RPMI7951 (cell line): ENCODE measurements at places on chromosomes 2 and 18. TPM values are rescaled to one million over a fixed set of nuclear protein-coding genes. Genes with fewer than 3 reads are reported as not detected.

DNA sequence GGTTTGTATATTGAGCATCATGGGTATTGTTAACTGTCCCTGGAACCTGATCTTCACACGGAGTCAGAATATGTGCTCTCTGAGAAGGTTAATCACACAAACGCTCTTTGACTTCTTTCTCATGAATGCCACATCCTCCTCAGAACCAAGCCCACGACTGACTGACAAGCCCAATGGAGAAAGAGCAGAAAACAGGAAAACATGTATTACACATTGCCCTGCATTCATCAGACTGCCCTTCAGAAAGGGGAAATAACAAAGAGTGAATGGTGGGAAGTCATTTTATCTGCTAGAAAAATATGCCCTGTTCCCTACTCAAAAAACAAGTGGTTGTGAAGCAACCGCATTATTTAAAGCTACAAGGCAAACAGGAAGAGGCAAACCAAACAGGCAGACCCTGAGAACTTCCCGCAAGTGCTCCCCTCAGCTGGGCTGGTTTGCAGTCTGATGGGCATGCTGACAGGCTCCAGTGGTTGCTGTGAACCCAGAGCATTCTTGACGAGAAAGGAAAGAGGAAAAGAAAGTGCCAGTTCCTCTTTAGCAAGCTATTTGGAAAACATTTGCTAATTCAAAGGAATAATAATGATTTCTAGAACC is 172.9 kb upstream of the SETBP1 start:
- DNase-seq = no peak

DNA sequence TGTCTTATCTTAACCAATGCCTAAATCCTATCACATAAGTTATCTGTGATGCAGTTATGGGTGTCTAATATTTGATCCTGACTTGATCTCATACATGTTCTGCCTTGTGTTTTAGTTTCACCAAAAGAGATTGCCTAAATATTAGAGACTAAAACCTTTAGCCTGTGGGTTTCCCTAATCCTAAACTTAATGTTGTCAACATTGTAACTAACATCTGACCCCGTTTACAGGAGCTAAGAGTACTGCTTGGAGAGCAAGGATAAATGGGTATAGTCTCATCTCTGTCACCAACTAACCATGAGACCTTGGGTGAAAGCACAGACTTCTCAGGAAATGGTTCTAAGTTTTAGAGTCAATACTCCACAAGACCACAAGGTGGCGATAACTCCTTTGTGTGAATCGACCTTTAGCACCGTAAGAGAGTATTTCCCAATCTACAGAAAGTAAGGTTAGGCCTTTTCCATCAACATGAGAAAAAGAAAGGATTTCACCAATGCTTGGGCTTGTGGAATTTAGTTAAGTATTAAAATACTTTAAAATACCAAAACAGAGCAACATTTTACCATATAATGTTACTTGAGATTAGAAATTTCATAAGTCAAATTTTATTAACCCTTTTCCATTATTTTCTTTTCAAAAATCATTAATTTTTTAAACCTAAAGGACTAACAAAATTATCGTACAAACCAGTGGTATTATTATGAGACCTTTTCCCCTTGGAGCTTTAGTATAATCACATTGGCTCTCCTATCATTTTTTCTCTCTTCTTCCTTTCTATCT is 60.5 kb downstream of the G6PC2 start:
- peak; percentile 66 for DNase-seq

DNA sequence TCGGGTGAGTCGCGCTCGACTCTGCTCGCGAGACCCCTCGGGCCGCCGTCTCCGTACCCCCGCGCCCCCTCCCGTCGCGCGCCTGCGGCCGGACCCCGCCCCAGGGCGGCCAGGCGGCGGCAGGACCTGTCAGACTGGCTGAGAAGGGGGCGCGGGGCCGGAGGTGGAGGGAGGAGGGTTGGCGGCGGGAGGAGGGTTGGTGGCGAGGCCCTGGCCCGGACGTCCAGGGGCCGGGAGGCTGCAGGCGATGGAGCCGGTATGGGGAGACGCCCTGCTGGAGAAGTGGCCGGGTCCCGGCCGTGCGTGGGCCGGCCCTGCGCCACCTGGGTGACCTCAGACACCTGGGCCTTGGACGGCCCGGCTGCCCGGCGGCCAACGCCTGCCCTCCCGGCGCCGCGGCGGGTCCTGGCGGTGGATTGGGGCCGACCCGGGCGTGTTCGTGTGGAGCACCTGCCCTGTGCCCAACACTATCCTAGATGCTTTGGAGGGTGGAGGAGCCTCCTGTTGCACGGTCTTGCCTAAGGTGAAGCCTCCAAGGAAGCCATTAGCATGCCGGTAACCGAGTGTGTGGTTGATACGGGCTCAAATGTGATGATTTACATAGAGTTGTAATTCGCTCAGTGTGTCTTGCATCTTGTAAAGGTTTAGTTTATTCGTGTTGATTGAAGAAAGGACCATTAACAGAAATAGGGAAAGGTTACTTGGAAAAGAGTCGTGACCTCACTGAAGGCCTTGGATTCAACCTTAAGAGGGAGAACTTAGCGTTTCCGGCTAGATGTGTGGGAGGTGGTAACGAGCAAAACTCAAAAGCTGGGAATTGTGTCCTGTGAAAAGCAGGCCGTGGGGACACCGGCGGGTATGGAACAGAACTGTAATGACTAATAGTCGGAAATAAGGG is 550 bp downstream of the MYL12B start:
- DNase-seq = no peak

DNA sequence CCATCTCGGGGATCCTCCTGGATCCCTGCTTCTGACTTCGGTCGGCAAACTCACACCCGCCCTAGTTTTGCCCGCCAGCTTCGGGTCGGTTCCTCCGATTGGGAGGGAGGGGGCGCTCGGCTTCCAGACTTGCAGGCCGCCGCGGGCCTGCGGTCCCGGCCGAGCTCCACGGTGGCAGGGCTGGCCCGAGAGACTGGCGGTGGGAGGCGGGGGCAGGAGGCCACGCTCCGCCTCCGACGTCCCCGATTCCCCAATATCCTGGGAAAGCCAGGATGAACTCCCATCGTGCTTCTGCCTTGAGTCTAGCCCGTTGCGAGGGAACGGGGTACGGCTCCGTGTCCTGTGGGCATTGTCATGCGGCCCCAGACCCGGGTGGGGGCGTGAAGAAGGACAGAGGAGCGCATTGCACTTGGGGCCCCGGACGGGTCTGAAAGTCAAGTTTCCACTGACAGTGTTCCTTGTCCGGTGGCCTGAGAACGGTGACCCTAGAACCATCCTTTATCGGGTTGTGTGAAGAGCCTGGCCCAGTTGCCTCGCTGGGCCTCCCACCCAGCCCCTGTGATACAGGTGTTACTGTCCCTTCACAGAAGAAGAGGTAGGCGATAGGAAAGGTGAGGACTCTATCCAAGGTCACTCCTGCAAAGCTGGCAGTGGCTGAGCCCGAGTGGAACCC is 2.4 kb upstream of the INHBB start:
- peak; percentile 63 for DNase-seq

DNA sequence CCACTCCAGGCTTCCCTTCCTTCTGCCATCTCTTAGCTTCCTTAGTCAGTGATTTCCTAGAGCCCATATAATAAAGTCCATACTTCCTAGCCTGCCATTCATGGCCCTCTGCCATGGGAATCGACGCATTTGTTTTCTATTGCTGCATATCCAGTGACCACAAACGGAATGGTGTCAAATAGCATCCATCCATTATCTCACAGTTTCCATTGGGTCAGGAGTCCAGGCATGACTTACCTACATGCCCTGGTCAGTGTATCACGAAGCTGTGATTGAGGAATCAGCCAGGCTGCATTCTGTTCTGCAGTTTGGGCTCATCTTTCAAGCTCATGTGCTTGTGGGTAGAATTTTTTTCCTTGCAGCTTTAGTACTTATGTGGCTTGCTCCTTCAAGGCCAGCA is 209.7 kb upstream of the EPAS1 start:
- DNase-seq = no peak

GRCh38 chr2:233772583-233772982 is 5.5 kb upstream of the MROH2A start:
- no peak for DNase-seq

DNA sequence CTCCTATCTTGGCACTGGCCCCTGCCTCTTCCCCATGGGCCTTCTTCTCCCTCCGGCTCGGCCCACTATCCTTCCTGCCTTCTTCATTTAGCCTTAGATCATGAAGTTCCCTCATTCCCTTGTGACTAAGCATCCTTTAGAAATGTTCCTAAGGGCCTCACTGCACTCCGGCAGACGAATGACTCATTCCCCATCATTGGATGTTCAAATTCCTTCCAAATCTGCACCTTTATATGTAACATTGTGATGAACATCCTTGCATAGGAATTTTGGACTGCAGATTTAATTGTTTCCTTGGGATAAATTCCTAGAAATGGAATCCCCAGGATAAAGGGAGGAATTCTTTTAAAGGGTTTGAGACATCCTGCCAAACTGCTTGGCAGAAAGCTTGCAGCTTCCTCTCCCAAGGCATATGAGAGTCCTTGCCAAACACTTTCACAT is 19.0 kb downstream of the CRACDL start:
- peak; percentile 80 for DNase-seq

GRCh38 chr2:236763857-236764256 is 194.2 kb downstream of the ACKR3 start:
- no peak for DNase-seq

- DNase-seq = no peak
Measured at GRCh38 chr2:129730979-129731378, 248.5 kb upstream of the RAB6C start.

The RTP5 gene
- not detected in 2 replicates for total RNA-seq

GRCh38 chr2:27003857-27004256 is 28.9 kb upstream of the TMEM214 start:
- DNase-seq = peak; percentile 62

DNA sequence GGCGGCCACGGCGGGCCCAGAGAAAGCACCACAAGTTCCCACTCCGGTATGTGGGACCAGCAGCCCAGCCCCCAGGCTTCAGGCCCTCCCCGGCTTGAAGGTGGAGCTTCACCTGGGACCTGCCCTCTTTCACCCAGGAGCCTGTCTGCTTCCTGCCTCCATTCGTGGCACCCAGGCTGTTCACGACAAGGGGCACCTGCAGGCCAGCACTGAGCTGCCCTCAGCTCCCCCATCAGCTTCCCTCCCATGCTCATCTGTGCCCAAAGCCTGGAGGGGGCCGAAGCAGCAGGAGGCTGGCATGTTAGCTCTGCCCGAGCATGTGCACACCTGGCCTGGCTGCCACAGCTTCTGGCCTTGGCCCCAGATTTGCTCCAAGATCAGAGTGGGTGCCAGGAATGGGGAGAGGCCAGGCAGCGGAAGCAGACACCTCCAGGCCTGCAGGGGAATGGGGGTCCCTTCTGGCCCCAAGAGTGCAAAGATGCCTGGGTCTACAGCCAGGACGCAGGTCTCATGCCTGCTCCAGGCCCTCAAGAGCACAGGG is 312.4 kb upstream of the SYT4 start:
- DNase-seq = no peak

GRCh38 chr2:5869936-5870335 is 177.8 kb downstream of the SOX11 start:
- no peak for DNase-seq

The EMX1 gene
- not detected in 2 replicates for total RNA-seq

DNA sequence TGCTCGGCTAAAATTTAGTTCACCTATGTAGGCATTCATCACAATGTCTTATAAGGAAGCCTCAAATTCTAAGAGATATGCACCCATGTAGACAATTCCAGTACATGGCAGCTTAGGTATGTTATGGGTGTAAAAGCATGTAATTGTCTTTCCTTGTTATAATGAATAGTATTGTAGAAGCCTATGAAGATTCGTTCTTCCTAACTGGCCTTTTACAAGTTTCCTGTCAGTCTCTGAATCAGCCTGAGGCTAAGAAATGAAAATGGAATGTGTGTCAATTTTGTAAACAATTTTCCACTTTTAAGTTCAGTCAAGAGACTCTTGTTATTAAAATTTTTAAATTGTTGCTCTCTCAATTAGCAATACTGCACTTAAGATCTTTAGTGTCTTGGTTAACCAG is 189.9 kb upstream of the GALNT5 start:
- no peak for DNase-seq

The TEX44 gene
- not detected in 2 replicates for total RNA-seq

DNA sequence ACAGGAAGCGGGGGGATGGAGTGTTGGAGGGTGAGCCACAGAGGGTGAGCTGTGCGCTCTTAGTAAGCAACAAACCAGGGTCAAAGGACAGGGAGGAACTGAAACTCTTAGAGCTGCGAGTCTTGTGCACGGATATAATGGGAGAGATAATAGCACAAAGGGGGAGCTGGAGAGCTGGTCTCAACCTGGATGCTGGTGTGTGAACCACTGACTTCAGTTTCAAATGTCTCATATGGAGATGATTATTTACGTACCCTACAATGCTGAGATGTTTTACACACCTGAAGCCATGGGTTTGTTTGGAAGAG is 35.9 kb downstream of the PTGR3 start:
- DNase-seq = no peak

- peak; percentile 11 for DNase-seq
Measured at GRCh38 chr2:212815453-212815852, 276.9 kb upstream of the ERBB4 start.

The NAT8 gene
- not detected in 2 replicates for total RNA-seq

DNA sequence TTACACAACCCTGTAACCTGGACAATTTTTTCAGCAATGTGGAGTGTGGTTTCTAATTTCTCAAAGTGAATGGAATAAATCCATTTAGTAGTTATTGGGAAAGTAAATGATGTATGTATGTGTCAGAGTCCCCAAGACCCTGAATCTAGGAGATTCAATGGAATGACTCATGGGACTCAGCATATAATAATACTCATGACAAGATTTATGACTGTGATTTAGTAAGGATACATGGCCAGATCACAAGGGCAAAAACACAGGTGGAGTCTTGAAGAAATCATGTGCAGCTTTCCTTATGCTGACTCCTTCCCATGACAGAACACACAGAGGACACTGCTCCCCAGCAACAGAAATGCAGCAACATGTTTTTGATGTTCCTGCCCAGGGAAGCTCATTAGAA is 1877.7 kb upstream of the LRRTM1 start:
- no peak for DNase-seq

DNA sequence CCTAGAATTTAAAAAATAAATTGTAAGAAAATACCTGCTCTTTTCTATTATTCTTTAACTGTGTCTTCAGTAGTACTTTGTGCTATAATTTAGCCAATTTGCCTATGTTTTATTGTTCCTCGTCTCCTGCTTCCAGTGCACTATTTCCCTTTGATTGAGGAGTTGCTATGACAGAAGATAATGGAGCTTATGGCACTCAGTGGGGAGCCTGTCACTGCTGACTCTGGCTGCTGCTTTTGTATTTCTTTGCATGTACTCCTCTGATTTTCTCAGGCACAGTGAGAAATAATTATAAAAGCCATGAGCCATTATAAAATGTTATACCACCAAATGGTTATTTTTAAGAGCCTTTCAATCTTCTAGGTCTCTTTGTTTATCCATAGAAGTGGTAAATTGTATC is 1310.8 kb upstream of the SLC39A10 start:
- no peak for DNase-seq

The TMEM198 gene
- total RNA-seq = 2.3 and 2.6 TPM in 2 replicates

The DQX1 gene
- total RNA-seq = 0.20 and 0.36 TPM in 2 replicates
